Stimulated activated CD4-positive, alpha-beta T cell treated with anti-CD3 and anti-CD28 coated beads, Interleukin-4, amount 100 ng/mL, for 24 hours (primary cell): ENCODE measurements at places on chromosomes 4 and X.
A peak's percentile ranks its signal among the peaks of the same experiment; 100 is the strongest.

GRCh38 chrX:18995221-18995620 lies 11.3 kb upstream of the PHKA2 start:
- DNase-seq = no peak

- no peak for DNase-seq
Measured at GRCh38 chr4:171793723-171794122, 19.5 kb upstream of the GALNTL6 start.

GRCh38 chr4:17326756-17327155 lies 185.1 kb downstream of the QDPR start:
- DNase-seq = no peak

DNA sequence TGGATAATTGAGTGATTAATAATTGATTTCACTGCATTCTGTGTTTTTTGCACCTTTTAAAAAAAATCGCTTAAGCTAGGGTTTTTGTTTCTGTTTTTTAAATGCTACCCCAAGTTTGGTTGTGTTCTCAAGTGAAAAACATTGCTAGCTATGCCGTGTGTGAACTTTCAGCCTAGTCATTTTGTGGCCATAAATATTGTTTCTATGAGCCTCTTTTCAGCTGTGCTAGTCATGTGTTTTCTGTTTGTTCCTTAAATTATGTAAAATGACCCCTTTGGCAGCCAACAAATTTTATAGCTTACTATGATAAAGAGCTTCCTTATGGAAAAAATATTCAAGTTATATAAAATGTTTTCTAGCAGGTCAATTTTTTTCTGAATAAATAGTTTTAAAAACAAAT lies 59.1 kb downstream of the GALNT7 start:
- no peak for DNase-seq

GRCh38 chr4:86686741-86687140 lies 92.6 kb downstream of the PTPN13 start:
- no peak for DNase-seq

GRCh38 chr4:39435659-39436563 lies 22.8 kb downstream of the RPL9 start:
- no peak for DNase-seq

- DNase-seq = no peak
Measured at GRCh38 chr4:58188316-58188715, 1078.1 kb upstream of the IGFBP7 start.

GRCh38 chr4:8850830-8851188 lies 20.8 kb downstream of the HMX1 start:
- DNase-seq = no peak

GRCh38 chr4:40057586-40058091 lies 989 bp downstream of the N4BP2 start:
- peak; percentile 75 for DNase-seq

- DNase-seq = peak; percentile 53
Measured at GRCh38 chrX:71859637-71860036, 51.0 kb upstream of the NHSL2 start.

- no peak for DNase-seq
Measured at GRCh38 chrX:146055733-146056132, 238.1 kb downstream of the SLITRK2 start.

DNA sequence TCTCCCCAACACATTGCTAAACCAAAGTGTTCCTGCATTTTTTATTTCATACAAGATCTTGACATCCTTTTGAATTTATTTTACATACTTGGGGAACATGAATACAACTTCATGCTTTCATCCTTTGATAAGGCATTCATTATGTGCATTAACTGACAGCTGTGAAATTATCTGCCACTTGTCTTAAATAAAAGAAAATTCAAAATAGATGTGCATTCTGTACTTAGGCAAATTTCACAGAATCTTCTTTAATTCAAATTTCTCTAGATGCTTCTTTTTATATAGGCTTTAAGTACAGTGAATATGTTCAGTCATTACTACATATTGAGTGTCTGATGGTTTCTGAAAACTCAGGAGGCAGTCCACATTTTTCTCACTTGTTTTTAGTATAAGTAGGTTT lies 518.1 kb downstream of the EPHA5 start:
- DNase-seq = no peak

DNA sequence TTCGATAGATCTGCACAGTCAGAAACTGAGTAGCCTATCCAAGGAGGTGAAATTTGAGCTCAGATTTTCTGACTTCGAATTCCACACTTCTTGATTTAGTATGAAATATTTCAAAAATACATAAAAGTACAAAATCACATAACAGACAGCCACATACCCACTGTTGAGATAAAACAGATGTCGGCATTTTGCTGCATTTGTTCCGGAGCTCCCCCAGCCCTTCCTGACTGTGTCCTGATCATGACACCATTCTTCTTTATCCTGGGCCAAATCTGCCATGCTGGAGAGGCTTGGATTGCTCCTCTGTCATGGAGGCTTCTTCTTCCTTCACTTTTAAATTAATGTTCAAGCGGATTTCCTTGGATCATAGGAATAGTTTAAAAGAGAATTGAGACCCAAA lies 124.2 kb upstream of the RBPJ start:
- DNase-seq = no peak

DNA sequence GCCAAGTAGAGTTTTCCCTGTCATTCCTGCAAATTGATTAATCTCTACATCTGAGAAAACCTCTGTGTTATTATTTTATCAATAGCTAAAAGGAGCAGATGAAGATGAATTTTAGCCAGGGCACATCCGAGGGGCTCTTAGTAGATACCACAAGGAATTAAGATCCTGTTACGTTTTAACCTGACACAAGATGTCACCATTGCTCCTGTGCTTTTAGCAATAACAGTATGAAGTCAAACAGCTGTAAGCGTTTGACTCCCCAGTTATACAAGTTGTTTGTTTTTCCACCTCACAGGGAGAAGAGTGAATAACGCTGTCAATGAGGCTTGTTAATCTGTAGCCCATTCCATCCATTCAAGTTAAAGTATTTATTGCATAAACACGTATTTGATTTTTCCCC lies 76.0 kb upstream of the AP1S2 start:
- DNase-seq = no peak
